Esophagus squamous epithelium (tissue), 5 donors: ENCODE measurements at places on chromosomes 2 and 18.

DNA sequence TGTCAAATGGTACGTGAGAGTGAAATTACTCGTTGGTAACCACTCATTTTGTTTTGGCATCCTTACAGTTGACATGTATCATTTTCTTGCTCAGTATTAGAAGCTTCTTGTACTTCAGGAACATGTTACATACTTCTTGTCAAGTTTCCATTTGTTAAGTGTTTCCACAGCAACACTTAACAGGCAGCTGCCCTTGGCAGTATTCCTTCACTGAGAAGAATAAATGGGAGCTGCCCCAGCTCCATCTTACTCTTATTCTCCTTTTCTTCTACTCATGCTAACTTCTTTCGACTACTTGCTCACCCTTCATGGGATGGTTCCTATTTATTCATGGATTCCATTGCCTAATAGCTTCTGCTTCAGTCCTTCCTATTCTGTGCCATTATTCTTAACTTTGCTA, 60.1 kb upstream of the TUBA3E start:
- DNase-seq, result no peak

DNA sequence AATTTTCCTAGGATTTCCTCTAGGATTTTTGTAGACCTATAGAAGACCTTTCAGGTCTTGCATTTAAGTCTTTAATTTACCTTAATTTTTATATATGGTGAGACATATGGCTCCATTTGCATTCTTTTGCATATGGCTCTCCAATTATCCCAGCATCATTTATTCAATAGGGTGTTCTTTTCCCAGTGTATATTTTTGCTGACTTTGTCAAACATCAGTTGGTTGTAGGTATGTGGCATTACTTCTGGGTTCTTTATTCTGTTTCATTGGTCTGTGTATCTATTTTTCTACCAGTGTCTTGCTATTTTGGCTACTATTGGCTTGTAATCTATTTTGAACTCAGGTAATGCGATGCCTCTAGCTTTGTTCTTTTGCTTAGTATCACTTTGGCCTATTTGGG, 239.8 kb upstream of the CNTNAP5 start:
- DNase-seq, result no peak

- DNase-seq, result no peak
Measured at GRCh38 chr2:216618785-216619184, 14.4 kb upstream of the IGFBP2 start.

- no peak for DNase-seq
Measured at GRCh38 chr18:27847412-27847811, 329.5 kb downstream of the CDH2 start.
